HS-5 (cell line): ENCODE measurements at places on chromosomes 2 and 18.

GRCh38 chr2:235570256-235570655 is 76.4 kb downstream of the AGAP1 start:
- no peak for DNase-seq

GRCh38 chr2:239321596-239322415 is 79.0 kb downstream of the HDAC4 start:
- DNase-seq: no peak

DNA sequence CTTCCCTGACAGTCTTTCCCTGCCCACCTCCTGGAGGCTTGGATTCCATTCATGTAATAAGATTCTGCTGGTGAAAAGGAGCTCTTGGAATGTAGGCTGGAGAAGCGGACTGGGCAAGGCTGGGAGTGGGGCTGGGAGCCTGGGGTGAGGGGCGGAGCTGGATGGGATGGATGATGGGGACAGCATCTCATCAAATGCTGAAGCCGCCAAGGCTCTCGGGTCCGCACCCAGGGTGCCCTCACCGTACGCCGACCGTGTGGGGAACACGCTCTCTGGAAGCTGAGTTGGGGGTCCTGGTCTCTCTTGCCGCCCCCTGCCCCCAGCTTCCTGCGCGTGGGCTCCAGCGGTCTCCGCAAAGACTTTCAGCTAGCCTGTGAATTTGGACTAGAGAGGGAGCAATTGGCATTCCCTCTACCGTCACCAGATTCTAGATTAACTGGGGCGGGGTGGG is 9.1 kb downstream of the RAX start:
- no peak for DNase-seq

GRCh38 chr2:127625572-127625951 is 20.4 kb upstream of the GPR17 start:
- no peak for DNase-seq
